NCI-H187 treated with DMSO at 0.1 percent for 48 hours (cell line): ENCODE measurements at places on chromosomes 7 and 10.

DNA sequence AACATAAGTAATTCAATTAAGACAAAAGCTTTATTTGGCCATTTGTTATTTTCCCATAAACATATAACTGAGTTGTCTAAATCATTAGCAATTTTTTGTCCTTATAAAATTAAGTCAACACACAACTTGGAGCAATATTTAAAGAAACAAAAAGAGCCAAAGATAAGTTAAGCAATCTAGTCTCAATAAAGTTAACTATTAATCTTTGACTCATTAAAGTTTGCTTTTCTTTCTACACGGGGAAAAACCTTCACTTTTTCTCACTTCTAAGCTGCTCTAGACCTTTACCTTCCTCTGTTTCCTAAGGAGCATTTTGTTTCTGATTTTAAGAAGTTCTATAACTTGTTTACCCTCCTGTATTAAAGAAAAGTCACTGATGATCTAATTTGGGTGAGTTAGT is 867.1 kb upstream of the PHF14 start:
- DNase-seq, result no peak

GRCh38 chr7:151232917-151233701 is 826 bp downstream of the CHPF2 start:
- DNase-seq, result no peak

DNA sequence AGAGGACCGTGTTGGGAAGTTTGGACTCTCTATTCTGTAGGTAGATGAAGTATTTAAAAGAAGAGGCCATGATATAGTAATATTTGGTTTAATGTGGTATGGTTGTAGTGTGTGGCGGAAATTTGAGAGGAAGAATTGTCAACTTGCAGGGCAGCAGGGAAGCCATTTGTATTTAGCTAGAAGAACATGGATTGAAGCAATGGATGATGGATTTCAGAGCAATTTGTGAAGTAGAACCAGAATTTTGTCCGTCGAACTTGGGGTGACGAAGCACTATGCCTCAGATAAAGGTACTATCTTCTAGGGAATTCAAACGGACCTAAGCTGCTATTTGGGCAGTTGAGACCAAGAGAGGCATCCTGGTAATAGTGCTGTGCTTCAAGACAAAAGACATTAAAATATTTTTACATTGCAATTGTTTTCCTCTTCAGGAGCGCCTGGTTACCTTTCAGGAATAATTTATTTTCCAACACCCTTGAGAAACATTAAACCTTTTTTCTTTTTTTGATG is 615 bp upstream of the WBP1L start:
- DNase-seq, result no peak

- no peak for DNase-seq
These were observed 9.2 kb upstream of the FOXP2 start for GRCh38 chr7:114405427-114405826.

DNA sequence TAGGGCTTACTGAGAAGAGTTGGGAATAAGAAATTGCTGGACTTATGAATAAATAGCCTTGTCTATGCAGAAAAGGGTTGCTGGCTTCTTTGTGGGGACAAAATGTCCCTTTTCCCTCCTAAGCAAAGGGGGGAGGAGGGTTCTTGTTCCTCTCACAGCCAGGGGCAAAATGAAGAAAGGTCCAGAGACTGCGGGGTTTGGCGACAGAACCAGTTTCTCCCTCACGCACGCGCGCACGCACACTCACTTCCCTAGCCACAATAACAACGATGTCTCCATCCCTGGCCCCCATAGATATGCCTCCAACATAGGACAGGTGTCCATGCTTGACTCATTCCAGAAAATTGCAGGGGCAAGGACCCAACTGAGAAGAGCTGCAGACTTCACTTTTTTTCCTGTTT is 3.3 kb downstream of the ZMIZ1 start:
- DNase-seq, result no peak

DNA sequence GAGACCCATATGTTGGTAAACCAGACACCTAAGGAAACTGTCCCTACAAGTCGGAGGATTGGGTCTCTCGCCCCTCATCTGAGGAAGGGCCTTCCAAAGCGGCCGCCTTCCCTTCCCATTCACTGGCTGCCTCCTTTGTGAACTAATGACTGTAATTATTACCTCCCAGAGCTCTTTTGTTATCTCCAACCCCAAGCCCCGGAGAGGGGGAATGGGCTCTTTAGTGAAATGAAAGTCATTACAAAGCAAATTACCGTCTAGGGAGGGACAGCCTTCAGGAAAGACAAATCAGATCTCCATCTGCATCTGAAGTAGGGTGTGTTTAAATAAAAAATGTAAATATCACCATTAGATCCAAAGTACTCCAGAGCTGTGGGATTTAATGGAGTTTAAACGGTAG is 2.6 kb upstream of the GAD2 start:
- DNase-seq, result no peak

DNA sequence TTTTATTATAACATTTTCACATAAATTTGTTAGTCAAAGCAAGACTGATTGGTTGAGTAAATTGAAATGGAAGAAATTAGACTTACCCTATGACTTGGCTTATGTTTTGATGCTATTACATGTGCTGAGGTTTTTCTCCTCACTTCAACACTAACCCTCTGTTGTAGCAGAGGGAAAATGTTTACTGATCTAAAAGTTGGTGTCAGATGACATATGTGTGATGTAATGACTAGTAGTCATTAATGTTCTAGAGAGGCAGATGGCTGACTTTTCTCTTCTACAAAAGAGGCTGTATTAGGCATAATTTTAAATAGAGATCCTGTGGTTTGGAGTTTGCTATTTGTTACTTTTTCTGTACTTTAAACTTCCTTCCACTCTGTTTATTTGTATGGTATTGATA is 266.0 kb downstream of the BBS9 start:
- DNase-seq, result no peak

DNA sequence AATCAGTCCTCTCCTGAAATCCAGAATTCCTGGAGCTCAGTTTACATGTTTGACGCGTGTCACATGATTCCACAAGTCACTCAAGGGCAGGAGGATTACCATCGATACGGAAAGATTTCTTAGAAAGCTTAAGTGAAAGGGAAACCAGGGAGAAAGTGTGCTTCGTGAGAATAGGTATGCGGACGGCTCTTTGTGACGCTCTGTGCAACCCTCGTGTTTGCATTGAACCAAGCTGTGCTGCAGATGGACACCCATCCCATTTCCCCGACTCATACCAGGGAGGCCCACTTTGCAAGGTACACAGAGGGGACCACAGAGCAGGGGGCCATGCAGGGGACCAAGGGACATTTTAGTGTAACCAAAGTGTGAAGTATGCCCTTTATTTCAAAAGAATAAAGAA is 43.2 kb downstream of the IKZF1 start:
- DNase-seq, result no peak

DNA sequence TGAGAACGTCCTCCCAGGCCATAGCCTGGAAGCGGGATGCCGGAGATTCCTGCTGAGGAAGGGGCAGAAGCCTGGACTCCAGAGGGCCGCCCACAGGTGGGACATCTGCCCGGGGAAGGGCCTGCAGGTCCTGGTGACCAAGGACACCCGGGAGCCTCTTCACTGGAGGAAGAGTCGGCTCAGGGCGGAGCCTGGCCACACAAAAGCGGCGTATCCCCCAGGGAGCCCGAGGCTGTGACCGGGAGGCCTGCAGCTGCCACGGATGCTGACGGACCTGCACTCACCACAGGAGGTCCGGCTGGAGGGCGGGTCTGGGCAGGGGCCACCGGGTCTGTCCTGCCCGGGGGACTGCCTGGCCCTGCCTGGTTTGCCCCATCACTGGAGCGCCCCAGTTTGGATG is 15.5 kb upstream of the ADGRA1 start:
- no peak for DNase-seq

DNA sequence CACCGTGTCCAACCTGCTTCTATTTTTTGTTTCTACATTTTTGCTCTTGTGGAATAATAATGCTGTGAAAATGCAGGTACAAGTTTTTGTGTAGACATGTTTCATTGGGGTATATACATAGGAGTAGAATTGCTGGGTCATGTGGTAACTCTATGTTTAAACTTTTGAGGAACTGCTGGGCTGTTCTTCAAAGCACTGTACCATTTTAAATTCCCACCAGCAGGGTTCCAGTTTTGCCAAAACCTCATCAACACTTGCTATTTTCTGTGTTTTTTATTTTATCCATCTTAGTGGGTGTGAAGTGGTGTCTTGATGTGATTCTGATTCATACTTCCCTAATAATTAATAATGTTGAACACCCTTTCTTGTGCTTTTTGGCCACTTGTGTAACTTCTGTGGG is 138.6 kb downstream of the RGS10 start:
- DNase-seq, result no peak

DNA sequence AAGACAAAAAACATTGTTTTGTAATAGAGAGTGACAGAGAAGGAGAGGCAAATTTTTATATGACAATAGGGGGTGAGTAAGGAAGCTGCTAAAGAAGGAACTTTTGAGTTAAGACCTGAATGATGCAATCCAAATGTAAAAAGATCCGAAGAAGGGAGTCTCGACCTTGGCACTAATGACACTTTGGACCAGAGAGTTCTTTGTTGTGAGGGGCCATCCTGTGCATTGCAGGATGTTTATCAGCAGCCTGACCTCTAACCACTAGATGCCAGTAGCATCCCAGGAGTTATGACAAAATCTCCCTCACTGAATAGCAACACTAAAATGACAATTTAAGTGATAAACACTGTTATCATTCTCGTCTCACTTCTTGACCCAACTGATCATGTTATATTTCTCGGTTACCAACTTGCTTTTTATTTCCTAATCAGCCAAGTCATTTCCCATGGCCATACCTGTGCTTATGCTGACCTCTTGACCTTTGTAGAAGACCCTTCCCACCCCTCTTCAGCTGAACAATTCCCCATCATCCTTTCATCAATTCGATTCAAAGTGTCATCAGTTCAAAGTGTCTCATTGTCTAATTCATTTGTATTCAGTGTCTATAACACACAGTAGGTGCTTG is 30.0 kb downstream of the DGKI start:
- DNase-seq, result no peak

DNA sequence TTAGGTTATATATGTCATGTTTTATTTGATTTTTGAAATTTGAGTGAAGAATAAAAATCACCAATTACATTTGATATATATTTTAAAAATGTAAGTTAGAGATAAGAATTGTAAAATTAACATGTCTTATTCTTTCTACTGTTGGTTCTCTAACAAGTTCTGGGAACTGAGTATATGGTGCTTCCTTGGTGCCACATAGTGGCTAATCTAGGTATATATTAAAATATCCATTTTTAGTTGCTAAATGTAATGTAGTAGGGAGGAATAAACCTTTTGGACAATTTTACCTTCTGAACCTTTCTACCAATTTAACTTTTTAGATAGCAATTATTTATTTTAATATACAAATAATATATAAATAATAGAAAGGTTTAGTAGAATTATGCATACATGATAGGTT is 17.5 kb downstream of the CFAP69 start:
- no peak for DNase-seq

DNA sequence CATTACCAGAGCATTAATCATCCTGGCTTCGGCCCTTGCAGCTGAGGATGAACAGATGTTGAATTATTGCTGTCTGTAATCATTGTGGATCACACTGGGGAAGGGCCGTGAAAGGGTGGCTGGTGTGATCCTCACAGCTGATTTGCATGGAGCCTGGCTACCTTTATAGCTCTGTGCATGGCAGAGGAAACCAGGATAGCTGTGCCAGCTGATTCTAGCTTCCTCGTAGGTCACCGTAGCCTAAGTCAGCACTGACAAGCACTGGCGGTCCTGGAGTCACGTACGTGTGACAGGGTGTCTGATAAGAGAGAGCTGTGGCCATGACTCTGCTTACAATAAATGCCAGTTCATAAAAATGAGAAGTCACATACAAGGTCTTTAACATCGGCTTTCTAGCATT is 76.5 kb downstream of the INSYN2A start:
- DNase-seq, result no peak

DNA sequence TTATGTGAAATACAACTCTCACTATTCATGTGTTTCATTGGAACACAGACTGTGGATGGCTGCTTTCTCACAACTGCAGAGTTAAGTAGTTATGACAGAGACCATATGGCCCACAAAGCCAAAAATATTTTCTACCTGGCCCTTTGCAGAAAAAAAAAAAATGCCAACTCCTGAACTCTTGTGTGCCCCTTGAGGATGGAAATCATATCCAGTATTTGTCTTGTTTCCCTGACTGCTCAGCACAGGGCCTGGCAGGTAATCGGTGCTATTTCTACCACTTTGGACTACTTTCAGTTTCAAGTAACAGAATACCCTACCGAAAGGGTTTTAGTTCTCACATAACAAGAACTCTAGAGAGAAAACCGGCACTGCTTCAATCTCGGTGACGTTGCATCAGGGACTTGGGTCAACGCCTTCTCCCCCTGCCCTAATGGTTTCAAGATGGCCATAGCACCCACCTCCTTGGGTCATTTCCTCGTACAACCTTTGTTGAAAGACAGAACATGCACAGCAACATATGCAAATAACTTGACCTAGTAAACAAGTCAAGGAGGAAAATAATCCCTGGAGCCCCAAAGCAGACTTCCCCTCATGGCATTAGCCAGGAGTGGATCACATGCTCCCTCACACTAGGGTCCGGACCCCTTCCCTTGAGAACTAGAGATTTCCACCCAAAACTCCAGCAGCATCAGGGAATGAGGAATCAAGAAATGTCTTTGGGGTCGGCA is 11.8 kb upstream of the GPNMB start:
- DNase-seq, result no peak

DNA sequence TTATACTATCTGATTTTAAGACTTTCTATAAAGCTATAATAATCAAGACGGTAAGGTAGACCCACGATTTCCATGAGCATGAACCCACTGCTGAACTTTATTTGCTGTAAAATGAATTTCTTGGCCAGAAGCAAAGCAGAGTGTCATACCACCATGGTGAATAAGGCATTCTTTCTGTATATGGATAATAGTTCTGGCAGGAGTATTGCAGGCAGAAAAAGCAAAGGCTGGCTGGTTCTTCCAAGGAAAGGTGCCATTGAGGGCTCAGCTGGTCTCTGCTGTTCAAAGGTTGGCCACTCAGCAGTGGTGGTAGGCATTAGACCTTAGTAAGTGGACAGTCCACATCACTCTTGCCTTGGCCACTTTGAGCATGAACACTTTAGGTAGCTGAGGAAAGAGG is 104.1 kb upstream of the KCNMA1 start:
- DNase-seq, result no peak

DNA sequence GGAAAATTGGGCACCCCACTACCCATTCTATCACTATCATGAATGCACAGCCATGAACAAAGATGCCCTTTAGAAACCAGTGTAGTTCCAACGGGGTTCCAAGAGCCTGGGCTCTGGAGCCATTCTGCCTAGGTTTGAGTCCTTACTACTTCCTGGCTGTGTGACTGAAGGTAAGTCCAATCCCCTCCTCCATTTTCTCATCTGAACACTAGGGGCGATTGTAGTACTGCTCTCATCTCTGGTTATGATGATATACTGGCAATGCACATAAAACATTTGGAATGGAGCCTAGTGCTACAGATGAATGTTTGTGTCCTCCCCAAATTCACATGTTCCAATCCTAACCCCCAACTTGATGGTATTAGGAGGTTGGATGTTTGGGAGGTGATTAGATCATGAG is 28.1 kb upstream of the CDH23 start:
- no peak for DNase-seq

DNA sequence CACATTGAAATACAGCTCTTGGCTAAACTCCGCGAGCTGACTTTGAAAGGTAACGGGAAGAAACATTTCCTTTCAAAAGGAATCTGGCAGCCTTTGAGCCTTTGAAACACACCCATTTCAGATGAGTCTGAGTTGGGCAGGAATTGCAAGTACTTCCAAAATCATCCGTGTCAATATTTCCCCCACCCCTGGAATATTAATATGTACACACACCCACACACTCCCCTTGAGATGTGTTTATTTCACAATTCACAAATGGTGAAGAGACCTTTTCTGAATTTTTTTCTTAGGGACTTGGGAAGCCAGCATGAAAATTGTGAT is 438.7 kb upstream of the NRP1 start:
- DNase-seq, result no peak

- DNase-seq, result no peak
These were observed 82.2 kb downstream of the SLC16A9 start for GRCh38 chr10:59627366-59628018.
